ENCODE measurements at places on chromosomes 4 and X. TPM values are rescaled to one million over a fixed set of nuclear protein-coding genes. Genes with fewer than 3 reads are reported as not detected.
A peak's percentile ranks its signal among the peaks of the same experiment; 100 is the strongest.

GRCh38 chr4:27176400-27176799 is 315.8 kb downstream of the STIM2 start:
- peak; percentile 66 for DNase-seq

The PDGFRA gene
- total RNA-seq: 10.8 TPM

The ARMCX4 gene
- total RNA-seq: 13.3 TPM

DNA sequence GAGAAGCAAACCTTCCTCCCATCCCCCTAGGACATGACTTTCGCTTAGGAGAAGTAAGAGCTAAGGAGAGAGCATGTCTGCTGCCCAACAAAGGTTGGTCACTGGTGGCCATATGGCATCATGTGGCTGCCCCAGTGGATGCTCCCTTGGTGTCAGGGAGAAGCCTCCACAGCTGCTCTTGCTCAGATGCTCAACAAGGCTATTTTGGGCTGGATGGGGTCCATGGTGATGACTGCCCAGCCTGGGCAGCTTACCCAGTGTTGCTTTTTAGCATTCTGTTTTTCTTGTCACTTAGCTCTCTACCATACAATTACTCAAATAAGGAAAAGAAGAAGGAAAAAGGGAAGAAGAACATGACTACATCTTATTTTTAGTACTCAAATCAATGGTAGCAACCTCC is 48.9 kb upstream of the PPARGC1A start:
- no peak for DNase-seq

DNA sequence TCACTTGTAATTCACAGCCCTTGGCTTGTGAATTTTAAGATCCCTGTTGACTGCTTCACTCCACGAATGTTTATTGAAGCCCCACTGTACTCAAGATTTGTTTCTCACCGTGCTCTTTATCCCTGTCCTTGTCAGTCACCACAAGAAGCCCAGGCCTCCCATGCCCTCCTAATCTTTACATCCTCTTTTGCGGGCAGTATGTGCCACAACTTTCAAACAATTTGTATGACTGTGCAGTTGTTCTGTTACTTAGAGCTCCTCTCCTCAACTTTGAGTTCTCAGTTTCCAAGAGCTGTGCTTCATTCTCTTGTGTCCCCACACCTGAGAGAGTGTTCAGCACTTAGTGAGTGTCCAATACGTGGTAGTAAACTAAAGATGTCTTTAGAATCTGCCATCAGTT is 467.7 kb downstream of the NKX6-1 start:
- no peak for DNase-seq

DNA sequence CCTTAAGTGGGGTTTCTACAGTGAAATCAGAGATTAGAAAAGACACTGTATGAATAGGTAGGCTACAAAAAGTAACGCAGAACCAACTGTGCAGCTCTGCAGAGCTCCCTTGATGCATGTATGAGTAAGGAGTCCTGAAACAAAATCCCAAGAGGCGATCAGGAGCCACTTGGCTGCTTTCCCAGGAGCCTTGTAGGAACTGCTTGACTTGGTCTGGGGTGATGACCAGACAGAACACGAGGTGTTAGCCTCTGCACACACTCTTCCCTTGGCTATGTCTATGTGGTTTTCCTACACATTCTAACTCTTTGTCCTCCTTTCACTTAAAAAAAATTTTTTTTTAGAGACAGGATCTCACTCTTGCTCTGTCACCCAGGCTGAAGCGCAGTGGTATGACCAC is 22.8 kb upstream of the AP1S2 start:
- no peak for DNase-seq

- no peak for DNase-seq
Observed at GRCh38 chr4:174467107-174467506, 55.2 kb downstream of the HPGD start.

GRCh38 chr4:128513664-128514484 is 226.3 kb upstream of the PGRMC2 start:
- DNase-seq: no peak

GRCh38 chr4:175806727-175807126 is 5.3 kb downstream of the GPM6A start:
- no peak for DNase-seq

GRCh38 chr4:73329300-73329699 is 70.7 kb upstream of the ANKRD17 start:
- no peak for DNase-seq

DNA sequence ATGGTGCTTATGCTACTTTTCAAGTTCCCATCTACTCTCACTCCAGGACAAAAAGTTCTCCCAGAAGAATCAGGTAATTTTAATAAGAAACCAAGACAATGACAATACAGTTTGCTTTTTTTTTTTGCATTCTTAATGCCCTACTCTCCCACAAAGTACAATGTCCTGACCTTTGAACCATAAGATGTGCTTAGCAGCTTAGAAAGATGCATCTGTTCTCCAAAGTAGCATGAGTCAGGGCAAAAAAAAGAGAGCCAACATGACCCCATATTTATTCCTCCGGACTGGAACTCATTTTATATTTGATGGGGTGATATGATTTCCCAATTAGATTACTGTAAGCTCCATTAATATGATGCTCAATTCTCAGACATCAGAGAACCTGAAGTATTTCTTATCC is 16.5 kb upstream of the PDCL2 start:
- no peak for DNase-seq

- DNase-seq: no peak
Observed at GRCh38 chr4:76708971-76709771, 188.8 kb downstream of the SOWAHB start.

GRCh38 chr4:153364061-153364460 is 19.6 kb downstream of the MND1 start:
- DNase-seq: no peak
